CD4-positive, alpha-beta T cell treated with Interleukin-2 at 100 ng/mL for 4 hours (primary cell): ENCODE measurements at places on chromosomes 12 and 14.
A peak's percentile ranks its signal among the peaks of the same experiment; 100 is the strongest.

GRCh38 chr12:39572551-39572950 lies 47.1 kb downstream of the ABCD2 start:
- DNase-seq, result no peak

- DNase-seq, result peak; percentile 55
Observed at GRCh38 chr14:100375266-100375962, 52.3 kb downstream of the SLC25A47 start.

GRCh38 chr12:70603044-70603443 lies 34.2 kb downstream of the PTPRB start:
- no peak for DNase-seq

DNA sequence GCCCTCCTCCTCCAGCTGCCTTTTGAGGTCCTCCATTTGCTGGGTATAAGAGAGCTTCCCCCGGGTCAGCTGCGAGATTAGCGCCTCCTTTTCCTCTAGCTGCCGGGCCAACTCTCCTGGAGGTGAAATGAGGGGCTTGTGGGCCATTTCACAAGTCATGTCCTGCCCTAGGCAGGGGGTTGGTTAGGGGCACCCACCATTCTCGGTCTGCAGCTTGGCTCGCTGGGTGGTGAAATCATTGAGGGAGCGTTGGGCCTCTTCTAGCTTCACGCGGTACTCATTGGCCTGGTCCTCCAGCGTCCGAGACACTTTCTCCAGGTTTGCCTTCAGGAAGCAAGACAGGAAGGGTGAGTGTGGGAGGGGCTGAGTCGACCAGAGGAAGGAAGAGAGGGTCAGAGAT lies 12.6 kb downstream of the CMTM5 start:
- DNase-seq, result no peak

- DNase-seq, result no peak
Observed at GRCh38 chr12:12510141-12510540, 52.5 kb downstream of the DUSP16 start.

GRCh38 chr14:51828017-51828797 lies 32.2 kb upstream of the GNG2 start:
- DNase-seq, result peak; percentile 74
